ENCODE measurements at places on chromosomes 6 and 20. TPM values are rescaled to one million over a fixed set of nuclear protein-coding genes. Genes with fewer than 3 reads are reported as not detected.

- no peak for DNase-seq
These were observed 851 bp downstream of the SNX5 start for GRCh38 chr20:17967521-17968365.

The GRM1 gene
- 0.05 TPM for polyA plus RNA-seq

- DNase-seq = no peak
These were observed 175.7 kb downstream of the ALDH8A1 start for GRCh38 chr6:134774201-134774638.

DNA sequence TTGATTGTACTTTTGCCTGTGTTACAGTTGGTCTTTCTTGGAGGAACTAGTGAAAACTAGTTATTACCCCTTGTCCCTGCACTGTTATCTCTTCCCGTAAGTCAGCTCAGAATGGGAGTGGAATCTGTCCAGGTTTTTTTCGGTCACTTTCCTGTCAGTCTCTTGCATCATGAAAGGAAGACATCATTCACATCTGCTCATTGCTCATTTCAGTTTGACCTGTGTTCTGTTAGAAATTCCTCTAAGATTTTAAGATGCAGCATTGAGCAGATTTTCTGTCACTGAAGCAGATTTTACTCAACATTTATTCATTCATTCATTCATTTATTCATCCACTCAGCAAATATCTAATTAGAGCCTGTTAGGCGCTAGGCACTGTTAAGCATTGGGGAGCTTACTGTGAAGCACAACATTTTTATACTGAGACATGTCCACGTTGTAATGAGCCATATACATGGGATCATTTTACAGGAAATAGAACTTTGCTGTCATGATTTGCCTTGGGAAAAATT is 33.1 kb upstream of the HINT3 start:
- DNase-seq = no peak

- no peak for DNase-seq
These were observed 198.3 kb downstream of the PLCB1 start for GRCh38 chr20:8330319-8330784.

The LATS1 gene
- 6.1 TPM for polyA plus RNA-seq

The CRYBG1 gene
- polyA plus RNA-seq = 0.37 TPM

- DNase-seq = no peak
These were observed 761 bp downstream of the CST5 start for GRCh38 chr20:23878787-23879186.

GRCh38 chr6:145267076-145267867 is 468.0 kb downstream of the EPM2A start:
- no peak for DNase-seq

GRCh38 chr6:119241111-119241465 is 108.5 kb downstream of the MAN1A1 start:
- no peak for DNase-seq

DNA sequence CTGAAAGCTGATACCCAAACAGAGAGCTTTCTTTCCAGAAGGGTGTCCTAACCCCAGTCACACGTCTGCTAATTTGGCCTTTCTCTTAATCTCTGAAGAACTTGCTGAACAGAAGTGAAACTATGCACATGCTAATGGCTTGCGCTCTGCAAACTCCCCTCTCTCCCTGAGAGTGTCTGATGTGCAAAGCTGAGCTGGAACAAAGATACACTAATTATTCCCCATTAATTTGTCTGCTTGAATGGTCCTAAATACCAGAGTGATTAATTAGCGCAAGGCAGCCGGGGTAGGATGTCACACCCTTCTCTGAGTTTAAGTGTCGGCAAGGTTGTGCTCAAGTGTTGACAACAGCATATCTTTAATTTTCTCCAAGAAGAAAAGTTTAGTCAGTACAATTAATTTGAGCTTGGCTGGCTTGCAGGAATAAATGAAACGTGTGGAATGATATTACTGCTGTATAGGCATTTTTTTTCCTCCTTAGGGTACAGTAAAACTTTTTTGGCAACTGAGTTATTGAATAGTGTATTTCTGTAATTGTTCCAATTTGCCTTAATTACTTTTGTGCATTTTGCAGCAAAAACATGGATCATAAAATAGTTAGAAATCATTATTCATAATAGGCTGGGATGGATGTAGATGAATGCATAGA is 715.9 kb upstream of the POU3F2 start:
- no peak for DNase-seq

The RSPH3 gene
- polyA plus RNA-seq = 4.0 TPM

The FRS3 gene
- 2.0 TPM for polyA plus RNA-seq

The NINL gene
- 23.4 TPM for polyA plus RNA-seq

DNA sequence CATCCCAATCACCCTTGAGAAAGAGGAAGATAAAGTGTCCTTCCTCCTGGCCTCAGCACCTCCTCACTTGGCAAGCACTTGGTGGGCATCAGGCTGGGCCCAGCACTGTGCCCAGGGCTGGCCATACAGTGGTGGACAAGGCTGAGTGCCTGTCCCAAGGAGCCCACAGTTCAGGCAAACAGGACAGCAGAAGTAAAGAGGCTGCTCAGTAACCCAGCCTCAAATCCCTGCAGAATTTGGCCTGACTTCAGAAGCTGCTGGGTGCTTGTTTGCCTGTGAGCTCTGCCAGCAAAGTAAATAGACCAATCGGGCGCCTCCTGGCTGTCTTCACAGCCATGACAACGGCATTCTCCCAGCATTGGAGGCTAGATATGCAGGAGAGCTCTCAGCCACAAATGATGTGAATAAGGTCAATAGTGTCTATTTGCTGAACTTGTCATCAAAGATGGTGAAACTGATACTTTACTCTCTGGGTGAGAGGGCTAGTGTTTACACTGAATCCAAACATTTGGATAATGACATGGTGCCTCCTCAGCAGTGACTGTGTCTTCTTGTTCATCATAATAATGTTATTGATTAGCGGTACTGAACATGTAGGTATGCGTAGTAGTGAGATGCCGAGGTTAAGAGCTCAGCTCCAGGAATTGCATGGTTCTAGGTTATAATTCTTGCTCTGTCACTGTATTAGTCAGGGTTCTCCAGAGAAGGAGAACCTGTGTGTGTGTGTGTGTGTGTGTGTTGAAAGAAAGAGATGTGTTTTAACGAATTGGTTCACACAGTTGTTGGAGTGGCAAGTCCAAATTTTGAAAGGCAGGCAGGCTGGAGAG is 36.9 kb upstream of the FANCE start:
- peak; percentile 66 for DNase-seq

DNA sequence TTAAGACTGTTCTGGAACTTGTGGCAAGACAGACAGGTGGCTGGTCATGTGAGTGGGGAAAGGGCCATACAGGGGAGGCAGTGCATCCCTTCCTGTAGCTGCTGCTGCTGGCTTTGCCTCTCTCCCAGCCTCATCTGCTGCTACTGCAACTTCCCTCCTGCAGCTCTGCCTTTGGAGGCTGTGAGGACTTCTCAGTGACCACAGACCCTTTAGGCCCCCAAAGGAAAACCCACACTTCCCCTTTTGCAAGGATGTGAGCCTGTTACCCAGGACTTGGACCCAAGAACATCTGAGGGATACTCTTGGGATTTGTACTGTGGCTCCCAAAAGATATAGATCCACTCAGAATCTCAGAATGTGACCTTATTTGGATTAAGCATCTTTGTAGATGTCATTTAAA is 91.0 kb downstream of the TMEM170B start:
- DNase-seq = no peak

The CLPSL1 gene
- not detected for polyA plus RNA-seq

DNA sequence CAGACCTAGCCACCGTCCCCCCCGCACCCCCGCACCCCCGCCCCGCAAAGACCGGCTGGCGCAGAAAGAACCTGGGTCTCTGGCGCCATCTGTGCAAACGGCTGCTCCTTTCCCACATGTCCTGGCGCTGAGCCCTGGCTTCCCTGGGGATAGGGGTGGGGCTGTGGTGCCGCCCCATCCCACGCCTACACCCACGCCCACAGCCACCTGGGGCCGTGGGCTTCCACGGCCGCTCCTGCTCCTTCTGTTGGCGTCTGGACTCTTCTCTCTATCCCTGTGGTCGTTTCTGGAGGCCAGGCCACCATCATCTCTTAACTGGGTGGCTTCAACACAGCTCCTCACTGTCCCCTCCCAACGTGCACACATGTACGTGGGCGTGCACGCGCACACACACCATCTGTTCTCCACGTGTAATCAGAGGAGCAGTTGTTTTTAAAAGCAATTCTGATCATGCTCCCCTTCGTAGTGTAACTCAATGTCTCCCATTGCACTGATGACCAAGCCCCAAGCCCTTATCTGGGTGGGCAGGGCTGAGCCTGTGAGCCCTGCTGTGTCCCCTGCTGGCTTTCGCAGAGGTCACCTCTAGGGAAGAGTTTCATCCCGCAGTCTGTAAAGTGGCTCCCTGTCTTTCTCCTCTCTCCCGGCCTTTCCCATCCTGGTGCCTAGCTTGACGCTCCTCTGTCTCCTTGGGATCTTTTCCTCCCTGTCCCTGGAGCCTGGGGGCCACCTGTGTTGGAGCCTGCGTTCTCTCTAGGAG is 31.9 kb upstream of the FAM83D start:
- peak; percentile 21 for DNase-seq

DNA sequence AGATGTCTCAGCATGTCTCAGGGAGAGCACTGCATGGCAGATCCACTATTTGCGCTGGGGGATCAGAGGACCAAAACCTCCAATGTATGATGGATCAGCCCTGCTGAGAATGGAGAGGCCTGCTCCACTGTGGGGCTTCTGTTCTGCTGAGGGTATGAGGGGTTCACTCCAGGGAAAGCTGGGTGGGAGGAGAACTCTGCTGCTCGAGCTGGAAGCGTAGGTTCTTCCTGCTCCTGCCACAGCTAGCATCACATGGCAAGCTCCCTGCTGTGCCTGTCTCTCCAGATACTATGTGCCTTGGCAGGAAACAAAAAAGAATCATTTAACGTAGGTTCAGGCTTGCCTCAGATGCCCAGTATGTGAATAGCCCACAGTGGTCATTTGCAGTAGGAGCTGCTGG is 105.8 kb downstream of the EPM2A start:
- no peak for DNase-seq

The ECT2L gene
- not detected for polyA plus RNA-seq

DNA sequence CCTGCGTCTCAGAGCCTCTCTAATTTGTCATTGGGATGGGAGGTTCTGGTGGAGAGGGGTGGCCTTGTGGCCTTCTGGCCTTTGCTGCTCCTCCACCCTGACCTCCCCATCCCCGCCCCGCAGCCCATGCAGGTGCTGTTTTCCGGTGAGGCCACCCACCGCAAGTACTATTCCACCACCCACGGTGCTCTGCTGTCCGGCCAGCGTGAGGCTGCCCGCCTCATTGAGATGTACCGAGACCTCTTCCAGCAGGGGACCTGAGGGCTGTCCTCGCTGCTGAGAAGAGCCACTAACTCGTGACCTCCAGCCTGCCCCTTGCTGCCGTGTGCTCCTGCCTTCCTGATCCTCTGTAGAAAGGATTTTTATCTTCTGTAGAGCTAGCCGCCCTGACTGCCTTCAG is 171.8 kb upstream of the RNF24 start:
- no peak for DNase-seq

- no peak for DNase-seq
These were observed 20.9 kb upstream of the PI3 start for GRCh38 chr20:45153752-45154151.

The CNKSR3 gene
- 3.5 TPM for polyA plus RNA-seq

DNA sequence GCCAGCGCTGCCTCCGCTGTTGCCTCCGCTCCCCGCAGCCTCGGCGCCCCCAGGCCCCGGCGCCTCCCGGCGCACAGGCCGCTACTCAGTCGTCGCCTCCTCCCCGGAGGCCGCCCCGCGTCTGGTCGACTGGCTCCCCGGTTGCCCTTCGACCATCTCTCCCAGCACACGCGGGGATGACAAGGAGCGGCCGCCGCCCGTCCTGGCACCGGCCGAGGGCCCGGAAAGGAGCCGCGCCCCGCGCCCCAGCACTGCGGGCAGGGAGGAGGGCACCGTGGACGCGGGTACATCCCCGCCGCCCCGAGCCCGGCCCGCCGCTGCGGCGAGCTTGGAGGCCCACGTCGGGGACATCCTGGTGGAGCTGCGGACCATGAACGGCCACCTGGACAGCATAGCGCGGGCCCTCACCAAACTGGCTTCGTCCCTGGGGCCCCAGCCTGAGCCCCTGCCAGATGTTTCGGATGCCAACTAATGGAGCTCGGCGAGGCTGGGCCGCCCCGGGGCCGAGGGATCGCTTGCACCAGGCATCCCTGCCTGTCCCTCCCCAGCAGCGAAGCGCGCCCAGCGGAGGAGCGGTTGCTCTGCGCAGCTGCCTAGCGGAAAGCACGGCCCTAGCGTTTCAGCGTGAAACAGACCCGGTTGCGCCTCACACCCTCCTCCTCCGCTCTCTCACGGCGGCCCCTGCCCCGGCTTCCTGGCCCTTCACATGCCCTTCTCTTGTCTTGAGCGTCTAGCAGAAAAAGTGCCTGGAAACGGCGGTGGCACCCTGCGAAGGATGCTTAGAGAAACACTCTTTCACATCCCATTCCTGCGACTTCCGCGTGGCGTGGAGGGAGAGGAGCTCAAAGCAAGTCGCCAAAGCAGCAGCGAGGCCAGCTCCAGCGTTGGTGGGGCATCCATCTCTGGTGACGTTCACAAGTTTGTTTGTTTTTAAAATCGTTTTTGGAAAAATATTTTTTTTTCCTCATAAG is 285.8 kb upstream of the SUPT3H start:
- DNase-seq = no peak

GRCh38 chr6:83068616-83069015 is 1.1 kb downstream of the DOP1A start:
- DNase-seq = no peak

- DNase-seq = no peak
These were observed 23.1 kb upstream of the PREX1 start for GRCh38 chr20:48850977-48851299.

The FGD2 gene
- polyA plus RNA-seq = not detected

DNA sequence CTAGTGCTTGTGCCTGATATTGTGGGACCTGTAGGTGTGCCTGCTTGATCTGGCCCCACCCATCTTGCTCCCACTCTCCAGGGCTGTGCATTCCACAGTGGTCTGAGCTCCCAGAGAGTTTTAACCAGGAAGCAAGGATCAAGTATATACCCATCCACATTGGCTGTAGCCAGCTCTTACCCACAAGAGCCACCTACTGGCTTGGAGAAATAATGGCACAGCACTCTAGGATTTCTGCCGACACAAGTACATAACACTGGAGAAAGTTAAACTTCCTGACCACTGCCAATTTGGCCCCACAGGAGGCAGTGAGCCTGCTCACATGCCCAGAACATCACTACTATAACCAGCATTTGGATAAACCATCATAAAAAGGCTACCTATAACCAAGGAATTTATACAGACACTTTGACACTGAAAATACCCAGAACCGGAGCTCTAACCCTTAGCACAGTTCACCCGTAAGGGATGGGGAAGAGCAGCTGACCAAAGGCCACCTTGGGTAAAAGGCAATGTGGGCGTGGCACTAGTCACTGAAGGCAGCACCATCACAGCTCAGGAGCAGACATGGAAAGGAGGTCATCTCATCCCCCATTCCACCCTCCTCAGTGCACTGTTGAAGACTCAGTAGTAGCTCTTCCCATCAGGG is 440.4 kb downstream of the BTBD3 start:
- peak; percentile 23 for DNase-seq

DNA sequence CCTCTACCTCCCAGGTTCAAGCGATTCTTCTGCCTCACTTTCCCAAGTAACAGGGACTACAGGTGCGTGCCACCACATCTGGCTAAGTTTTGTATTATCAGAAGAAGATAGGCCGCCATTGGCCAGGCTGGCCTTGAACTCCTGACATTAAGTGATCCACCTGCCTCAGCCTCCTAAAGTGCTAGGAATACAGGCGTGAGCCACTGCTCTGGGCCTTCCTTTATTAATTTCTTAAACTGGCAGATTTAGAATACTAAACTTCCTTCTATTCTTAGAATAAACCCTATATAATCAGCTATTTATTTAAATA is 86.6 kb downstream of the HFE start:
- DNase-seq = no peak

Data from A549 (cell line).